NK-92 treated with Interleukin-12 subunit alpha and Interleukin-12 subunit beta, amount 100 ng/mL, for 24 hours (cell line): ENCODE measurements at places on chromosomes 1 and 21.

GRCh38 chr21:17987382-17988101 lies 168.4 kb upstream of the C21orf91 start:
- no peak for DNase-seq

DNA sequence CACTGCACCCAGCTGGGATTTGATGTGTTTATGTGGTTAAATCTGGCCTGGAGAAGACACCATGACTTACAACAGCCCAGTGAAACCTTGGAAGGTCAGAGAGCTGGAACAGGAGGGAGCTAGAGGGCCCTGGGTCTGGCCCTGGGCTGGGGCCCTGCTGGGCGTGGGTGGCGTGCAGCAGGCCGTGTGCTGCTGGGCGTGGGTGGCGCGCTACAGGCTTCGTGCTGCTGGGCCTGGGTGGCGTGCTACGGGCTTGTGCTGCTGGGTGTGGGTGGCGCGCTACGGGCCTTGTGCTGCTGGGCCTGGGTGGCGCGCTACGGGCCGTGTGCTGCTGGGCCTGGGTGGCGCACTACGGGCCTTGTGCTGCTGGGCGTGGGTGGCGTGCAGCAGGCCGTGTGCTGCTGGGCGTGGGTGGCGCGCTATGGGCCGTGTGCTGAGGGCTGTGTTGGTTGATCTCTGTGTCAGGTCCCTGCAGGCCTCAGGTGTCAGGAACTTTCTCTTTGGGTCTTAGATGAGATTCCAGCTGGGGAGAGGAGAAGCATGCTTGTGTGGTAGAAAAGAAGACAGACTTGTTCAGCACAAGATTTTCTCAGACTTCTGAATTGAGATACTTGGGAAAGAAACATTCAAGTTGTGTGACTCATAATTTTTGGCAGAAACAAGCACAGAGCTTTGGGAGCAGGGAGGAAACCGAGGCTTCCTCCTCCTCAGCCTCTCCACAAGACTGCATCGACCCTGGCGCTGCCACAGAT lies 66.0 kb downstream of the COL18A1 start:
- DNase-seq, result no peak

- no peak for DNase-seq
Measured at GRCh38 chr1:61642475-61643232, 82.3 kb downstream of the TM2D1 start.

GRCh38 chr21:46597031-46597430 lies 7.9 kb downstream of the S100B start:
- DNase-seq, result no peak

- DNase-seq, result no peak
Measured at GRCh38 chr1:19612530-19612929, 31.6 kb upstream of the NBL1 start.
